NCI-H146 (cell line): ENCODE measurements at places on chromosomes 2 and 18.
A peak's percentile ranks its signal among the peaks of the same experiment; 100 is the strongest.

GRCh38 chr2:71710367-71711132, 257.2 kb downstream of the DYSF start:
- DNase-seq: no peak

- DNase-seq: no peak
Measured at GRCh38 chr2:210188755-210189154, 17.5 kb upstream of the KANSL1L start.

DNA sequence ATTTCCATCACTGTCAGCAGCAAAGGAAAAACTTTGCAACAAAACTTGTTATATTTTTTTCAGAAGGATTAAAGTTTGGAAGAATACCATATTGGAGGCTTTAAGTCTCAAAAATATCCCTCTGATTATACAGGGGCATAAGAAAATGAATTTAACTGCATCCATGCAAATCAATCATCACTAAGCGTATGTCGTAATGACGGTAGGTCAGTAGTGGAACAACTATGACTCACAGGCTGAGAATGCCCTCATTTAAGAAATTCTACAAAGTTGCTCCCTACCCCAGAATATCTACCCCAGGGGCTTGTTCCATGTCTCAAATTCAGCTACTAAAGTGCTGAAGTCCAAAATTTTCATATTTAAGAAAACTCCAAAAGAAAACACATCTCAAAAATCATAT, 12.5 kb upstream of the NAB1 start:
- DNase-seq: no peak

- DNase-seq: no peak
Measured at GRCh38 chr2:209368406-209368805, 55.4 kb upstream of the MAP2 start.

DNA sequence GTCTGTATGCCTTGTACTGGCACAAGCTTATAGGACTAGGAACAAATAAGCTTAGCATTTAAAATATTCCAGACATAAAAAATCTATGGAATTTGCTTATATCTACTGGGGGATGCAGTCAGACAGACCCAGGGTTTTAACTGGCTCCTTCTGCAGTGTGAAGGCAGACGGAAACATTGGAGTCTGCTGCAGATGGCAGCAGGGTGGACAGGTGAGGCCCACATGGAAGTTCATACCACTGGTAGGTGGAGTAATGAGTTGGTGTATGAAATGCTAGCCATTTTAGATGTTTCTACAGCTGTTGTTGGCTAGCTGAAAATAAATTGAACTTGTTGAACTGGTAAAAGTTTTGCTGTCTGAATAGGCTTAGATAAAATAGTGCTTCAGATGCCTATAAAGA, 17.7 kb downstream of the SPTBN1 start:
- no peak for DNase-seq

DNA sequence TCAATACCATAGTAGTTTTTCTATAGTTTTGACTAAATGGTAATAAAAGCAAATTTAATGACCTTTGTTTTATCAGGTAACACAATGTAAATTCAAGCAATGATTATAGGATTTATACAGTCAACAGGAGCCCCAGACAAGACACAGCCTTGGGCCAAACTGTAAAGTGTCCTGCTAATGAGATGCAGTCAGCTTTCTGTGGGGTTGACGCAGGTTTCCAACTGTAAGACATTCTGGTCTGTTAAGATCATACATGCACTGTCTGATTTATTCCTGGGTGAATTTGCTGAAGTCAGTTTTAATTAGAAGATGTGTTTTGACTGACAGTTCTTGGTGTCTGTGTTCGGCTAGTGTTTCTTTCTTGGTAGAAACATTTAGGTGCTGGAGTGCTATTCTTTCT, 180.3 kb downstream of the SNTG2 start:
- DNase-seq: no peak

GRCh38 chr2:207180741-207181140, 15.0 kb upstream of the KLF7 start:
- DNase-seq: no peak

GRCh38 chr2:240925568-240926515, 19.7 kb downstream of the CROCC2 start:
- DNase-seq: peak; percentile 26

DNA sequence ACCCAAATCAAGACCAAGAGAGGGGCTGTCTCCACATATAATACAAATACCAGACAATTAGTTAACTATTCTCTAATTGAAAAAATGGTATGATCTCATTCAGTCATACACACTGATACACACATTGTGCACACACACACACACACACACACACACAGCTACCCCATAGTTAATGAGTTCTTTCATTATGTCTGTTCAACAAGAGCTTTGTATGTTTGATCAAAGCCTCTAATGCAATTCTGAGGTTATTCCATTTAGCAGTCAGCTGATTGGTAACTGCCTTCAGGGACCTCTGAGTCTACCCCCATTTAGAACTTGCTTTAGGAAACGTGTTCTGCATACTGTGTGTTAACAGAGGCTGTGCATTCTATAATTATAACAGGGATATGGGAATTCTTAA, 741.4 kb upstream of the LRRTM4 start:
- no peak for DNase-seq

DNA sequence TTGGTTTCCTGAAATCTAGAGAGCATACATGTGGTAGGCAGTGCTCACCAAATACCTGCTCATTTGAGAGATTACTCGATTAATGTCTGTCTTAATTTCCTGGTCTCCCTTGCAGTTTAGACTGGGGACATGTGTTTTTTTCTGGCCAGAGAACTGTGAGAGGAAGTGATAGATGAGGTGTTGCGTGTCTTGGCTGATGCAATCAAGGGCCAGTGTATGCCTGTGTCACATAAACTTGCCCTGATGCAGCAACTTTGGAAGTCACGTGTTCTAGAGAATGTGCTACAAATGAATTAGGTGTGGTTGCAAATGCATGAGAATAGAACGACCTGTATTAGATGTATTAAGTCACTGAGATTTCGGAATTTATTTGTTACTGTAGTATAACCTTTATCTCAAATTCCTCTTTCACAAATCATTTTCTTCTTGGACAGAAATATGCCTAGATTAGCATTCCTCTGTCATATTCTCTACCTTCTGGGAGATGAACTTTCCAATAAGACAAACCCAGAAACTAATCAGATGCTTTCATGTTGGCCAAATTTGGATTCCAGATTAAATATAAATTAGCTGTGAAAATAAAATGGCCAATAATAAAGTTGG, 9.9 kb upstream of the IL1A start:
- DNase-seq: no peak

DNA sequence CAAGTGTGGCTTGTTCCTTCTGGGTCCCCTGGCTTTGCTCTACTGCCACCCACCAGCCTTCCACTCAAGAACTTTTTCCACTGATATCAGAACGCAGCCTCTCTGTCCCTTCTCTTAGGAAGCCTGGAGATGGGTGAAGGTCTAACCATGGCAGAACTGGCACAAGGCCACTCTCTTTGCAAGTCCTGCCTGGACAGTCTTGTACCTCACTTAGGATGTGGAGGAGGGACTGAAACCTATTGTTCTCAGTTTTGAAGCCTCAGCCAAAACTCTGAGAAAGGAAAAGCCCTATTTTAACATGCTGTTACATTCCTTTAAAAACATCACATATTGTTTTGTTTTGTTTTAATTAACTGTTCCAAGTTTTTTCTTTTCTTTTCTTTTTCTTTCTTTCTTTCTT, 58.9 kb upstream of the NCOA1 start:
- DNase-seq: no peak

DNA sequence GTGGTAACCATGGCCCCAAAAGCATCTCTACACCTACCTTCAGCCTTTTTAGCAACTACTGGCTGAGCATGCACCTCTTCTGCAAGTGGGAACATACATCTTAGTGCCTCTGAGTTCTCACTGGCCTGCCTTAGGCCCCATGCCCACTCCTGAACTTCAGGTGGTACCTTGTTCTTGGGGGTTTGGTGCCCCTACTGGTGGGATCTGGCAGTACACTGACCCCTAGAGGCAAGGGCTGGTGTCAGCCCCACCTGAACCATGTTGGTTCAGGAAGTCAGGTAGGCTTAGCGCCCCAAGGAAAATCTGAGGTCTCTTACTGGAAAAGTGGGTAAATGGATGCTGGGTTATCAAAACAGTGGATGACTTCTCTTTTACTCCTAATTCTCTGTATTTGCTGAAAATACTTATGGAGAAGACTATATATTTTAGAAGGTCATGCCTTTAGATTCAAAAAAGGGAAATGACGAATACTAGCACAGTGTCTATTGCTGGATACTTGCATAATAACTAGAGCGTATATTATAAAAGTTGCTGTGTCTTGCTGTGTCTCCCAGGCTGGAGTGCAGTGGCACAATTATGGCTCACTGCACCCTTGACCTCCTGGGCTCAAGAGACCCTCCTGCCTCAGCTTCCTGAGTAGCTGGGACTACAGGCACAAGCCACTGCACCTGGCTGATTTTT, 84.6 kb downstream of the RAB31 start:
- DNase-seq: no peak

DNA sequence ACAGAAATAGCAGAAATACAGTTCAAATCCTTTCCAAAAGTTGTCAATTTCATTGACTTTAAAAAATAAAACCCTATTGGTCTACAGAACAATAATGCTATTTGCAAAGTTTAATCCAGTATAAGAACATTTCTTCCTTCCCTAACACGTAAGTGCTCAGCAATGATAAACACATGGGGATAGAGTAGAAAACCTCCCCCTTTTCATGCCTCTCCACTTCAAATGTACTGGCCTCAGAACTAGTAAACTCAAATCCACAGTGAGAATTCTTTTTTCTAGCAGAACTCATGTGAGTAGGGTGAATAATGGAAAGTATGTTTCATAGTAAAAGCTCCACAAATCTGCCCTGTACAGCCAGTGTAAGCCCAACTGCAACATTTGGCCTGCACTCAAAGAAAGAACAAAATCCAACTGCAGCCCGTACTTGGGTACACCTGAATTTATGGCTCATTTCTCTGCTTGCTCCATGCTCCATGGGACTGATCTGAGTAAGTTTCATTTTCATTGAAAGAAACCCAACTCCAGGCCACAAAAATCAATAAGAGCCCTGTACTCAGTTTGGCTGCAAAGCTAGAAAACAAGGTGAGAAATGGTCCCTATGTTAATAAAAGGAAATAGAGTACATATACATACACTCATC, 115.0 kb upstream of the RMDN2 start:
- DNase-seq: no peak

DNA sequence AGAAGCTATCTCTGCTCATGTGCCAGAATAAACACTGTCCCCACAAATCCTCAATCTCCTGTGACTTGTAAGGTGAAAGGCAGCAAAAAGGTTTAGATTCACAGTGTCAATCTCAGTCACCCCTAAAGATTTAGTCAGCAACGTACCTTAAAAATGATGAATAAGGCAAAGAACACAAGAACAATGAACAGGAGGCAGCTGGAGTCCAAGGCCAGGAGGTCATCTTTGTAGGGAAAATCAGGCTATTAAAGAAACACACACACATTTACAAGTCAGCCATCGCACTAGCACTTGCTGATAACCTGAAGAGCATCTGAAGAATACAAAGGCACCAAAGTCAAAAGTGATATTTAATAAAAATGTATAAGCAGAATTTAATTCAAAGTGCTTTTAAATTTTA, 16.6 kb downstream of the LAPTM4A start:
- no peak for DNase-seq
